ENCODE measurements at places on chromosomes 5 and 9.

GRCh38 chr5:6820851-6821479 is 107.7 kb downstream of the TENT4A start:
- peak; percentile 42 for DNase-seq

DNA sequence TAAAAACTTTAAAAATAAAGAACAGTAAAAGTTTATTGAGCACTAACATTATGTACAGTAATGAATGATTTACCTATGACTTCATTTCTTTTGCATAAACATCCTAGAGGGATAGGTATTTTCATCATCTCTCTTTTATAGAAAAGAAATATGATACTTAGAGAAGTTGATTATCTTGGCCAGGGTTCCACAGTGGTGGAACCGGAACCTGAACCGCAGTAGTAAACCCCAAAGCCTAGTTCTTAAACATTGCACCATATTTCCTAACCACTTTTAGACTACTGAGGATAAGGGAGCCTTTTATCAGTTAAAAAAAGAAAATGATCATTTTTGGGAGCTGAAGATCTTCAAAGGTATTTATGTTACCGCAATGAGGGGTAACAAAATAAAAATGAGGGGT is 205.7 kb upstream of the SGCD start:
- DNase-seq = no peak

GRCh38 chr9:7456377-7456776 is 343.2 kb downstream of the DMAC1 start:
- DNase-seq = no peak

DNA sequence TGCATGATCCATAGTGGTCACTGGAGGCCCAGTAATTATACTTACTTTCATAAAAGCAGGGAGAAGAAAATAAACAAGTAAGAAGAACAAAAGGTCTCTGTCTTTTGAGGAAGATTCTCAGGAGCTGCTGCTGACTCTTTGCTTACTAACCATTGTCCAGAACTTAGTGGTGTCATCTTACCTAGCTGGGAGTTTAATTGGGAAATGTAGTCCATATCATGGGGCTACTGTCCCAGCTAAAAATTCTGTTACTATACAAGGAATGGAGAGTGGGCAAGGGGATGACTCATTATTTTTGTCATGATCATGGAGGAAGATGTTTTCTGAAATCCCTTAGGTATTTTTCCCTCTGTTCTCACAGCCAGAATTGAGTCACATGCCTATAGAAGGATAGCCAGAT is 639.3 kb downstream of the MTRR start:
- DNase-seq = no peak

DNA sequence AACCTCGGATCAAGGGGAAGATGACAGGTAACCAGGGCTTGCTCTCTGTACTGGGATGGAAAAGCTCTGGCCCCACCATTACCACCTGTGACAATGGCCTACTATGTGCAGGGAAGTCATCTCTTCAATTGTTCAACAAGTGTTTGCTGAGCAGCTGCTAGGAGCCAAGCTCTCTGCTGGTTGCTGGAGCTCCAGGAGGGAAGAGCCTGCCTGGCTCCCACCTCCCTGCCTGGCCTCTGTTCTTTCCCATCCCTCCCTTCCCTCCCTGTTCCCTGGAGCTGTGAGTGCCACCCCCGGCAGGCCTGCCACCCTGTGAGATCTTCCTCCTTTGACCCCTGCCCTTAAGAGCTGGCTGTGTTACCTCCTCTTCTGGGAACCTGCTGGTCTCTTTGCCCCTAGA is 59.7 kb upstream of the IER5L start:
- DNase-seq = no peak

DNA sequence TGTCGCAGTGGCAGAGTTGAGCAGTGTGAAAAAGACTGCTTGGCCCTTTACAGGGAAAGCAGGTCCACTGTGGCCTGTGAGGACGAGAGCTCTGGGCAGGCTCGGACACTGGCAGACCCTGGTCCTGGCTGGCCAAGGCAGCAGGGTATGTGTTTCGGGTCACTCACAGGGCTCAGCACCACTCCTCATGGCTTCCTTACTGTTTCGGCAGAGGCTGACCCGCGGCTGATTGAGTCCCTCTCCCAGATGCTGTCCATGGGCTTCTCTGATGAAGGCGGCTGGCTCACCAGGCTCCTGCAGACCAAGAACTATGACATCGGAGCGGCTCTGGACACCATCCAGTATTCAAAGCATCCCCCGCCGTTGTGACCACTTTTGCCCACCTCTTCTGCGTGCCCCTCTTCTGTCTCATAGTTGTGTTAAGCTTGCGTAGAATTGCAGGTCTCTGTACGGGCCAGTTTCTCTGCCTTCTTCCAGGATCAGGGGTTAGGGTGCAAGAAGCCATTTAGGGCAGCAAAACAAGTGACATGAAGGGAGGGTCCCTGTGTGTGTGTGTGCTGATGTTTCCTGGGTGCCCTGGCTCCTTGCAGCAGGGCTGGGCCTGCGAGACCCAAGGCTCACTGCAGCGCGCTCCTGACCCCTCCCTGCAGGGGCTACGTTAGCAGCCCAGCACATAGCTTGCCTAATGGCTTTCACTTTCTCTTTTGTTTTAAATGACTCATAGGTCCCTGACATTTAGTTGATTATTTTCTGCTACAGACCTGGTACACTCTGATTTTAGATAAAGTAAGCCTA is 15.7 kb downstream of the SQSTM1 start:
- no peak for DNase-seq

Measured in inflammatory macrophage (primary cell).